ENCODE measurements at places on chromosomes 6 and 20. TPM values are rescaled to one million over a fixed set of nuclear protein-coding genes. Genes with fewer than 3 reads are reported as not detected.

Gene MROH8
- total RNA-seq = 4.8 TPM

Gene NRSN1
- 3.2 TPM for total RNA-seq

Gene VIP
- 0.66 TPM for total RNA-seq

Gene AVP
- total RNA-seq = not detected

Gene PAK1IP1
- 23.4 TPM for total RNA-seq

Gene CFAP206
- total RNA-seq = 5.3 TPM

Gene PNLDC1
- 0.10 TPM for total RNA-seq

Gene SCUBE3
- total RNA-seq = 4.4 TPM

Gene DPM1
- 50.7 TPM for total RNA-seq

Gene UBE3D
- total RNA-seq = 17.0 TPM

Gene BTBD3
- total RNA-seq = 74.4 TPM

Gene DPPA5
- not detected for total RNA-seq

Gene SSTR4
- 0.89 TPM for total RNA-seq

Gene SIRPB1
- not detected for total RNA-seq

Gene LST1
- total RNA-seq = 10.8 TPM

Gene FILIP1
- 8.2 TPM for total RNA-seq

Gene ZMYND8
- 31.1 TPM for total RNA-seq

Gene PDRG1
- total RNA-seq = 8.5 TPM

Gene PRR18
- 5.3 TPM for total RNA-seq

Gene FANCE
- total RNA-seq = 13.1 TPM

Gene KCNQ2
- total RNA-seq = 30.7 TPM

Gene DST
- total RNA-seq = 525 TPM

Gene ADGRF1
- not detected for total RNA-seq

Gene NKX2-4
- 0.11 TPM for total RNA-seq

Gene CAGE1
- 0.17 TPM for total RNA-seq

Gene BMP2
- 10.1 TPM for total RNA-seq

Gene BEND3
- total RNA-seq = 3.1 TPM

Gene POU3F2
- 25.0 TPM for total RNA-seq

Gene HDGFL1
- total RNA-seq = not detected

Gene FAM184A
- total RNA-seq = 30.3 TPM

Gene EFCAB8
- total RNA-seq = 0.22 TPM

Gene C20orf202
- 0.99 TPM for total RNA-seq

Gene TRIM31
- total RNA-seq = not detected

Gene MYLK2
- 5.2 TPM for total RNA-seq

All from spinal cord (tissue), 10 donors.